ENCODE measurements at places on chromosomes 13 and 19.

GRCh38 chr13:92967923-92968322 is 258.7 kb upstream of the GPC6 start:
- DNase-seq = no peak

- DNase-seq = no peak
Observed at GRCh38 chr13:111407381-111408131, 87.1 kb downstream of the TEX29 start.

DNA sequence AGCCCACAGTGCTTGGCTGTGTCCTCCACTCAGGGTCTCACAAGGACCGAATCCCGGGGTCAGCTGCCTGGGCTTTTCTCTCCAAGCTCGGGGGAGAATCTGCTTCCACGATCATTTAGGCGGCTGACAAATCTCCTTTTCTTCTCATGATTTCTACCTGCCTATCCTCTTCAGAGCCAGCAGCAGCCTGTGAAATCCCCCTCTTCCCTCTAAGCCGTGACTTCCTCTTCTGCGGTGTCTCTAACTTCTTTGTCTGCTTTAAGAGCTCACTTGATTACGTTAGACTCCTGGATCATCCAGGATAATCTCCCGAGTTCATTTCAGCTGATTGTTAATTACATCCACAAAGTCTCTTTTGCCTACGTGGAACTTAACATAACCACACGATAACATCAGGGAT is 22.5 kb upstream of the ZNF845 start:
- no peak for DNase-seq

- DNase-seq = no peak
Observed at GRCh38 chr19:9848060-9848459, 12.9 kb downstream of the PIN1 start.

DNA sequence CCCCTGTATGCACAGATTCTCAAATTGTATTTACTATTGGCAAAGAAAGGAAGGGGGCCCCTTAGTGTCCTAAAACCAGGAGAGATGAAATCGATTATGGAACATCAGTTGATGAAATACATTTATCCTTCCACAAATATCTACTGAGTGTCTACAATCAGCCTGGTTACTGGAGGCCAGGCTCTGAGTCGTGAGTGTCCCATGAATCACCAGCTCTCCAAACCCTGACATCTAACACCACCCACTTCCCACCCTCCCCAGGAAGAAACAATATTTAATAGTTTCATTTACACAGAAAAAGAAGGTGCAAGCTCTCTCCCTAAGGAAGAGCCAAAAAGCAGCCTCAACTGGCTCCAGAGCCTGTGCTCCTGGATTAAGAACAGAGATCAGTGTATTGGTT is 25.2 kb downstream of the KCTD15 start:
- peak; percentile 2 for DNase-seq

GRCh38 chr19:18070181-18070580 is 16.6 kb downstream of the IL12RB1 start:
- no peak for DNase-seq

DNA sequence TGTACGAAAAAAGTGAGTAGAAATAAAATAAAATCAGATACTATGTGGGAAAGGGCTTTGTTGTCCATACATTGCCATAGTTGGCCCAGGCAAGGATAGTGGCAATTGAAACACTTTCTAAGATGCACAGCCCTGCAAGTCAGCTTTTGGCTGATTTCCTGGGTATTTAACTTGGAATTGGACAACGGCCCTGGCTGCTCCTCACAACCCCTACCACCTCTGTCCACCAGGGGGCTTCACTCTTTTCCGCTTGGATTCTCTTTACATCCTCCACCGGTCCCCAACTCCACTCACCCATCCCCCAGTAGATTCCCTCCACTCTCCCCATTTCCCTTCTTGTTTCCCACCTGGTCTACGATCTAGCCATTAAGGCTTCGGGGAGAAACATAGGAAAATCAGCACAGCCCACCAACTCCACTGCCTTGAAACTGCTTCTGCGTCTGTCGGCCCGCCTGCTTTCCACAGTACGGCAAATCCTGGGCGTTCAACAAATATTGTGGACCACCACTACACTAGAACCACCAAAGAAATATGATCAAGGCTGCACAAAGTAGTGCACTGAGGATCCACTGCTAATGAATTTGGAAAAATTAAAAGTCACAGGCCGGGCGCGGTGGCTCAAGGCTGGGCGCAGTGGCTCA is 48.6 kb upstream of the GTF3A start:
- peak; percentile 17 for DNase-seq

- DNase-seq = no peak
Observed at GRCh38 chr13:31722673-31723072, 16.7 kb upstream of the RXFP2 start.

DNA sequence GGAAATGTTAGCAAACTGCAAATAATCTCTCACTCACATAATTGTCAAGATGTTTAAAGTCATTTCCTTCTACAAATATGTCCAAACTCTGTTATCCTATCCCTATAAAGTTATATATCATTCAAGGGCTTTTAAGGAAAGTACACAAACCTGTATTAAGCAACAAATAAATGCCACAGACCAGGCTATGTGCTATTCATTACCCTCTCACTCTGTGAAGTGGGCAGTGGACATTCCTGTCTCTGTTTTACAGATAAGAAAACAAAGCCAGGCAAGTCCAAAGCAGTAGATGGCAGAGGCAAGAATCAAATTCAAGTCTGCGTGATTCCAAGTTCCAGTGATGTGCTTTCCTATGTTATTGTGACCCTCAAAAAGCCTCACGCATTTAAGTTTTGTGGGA is 140.6 kb downstream of the LHFPL6 start:
- no peak for DNase-seq

- no peak for DNase-seq
Observed at GRCh38 chr19:27740396-27740795, 1472.6 kb downstream of the UQCRFS1 start.

GRCh38 chr13:20383058-20383457 is 142.6 kb downstream of the CRYL1 start:
- DNase-seq = no peak

DNA sequence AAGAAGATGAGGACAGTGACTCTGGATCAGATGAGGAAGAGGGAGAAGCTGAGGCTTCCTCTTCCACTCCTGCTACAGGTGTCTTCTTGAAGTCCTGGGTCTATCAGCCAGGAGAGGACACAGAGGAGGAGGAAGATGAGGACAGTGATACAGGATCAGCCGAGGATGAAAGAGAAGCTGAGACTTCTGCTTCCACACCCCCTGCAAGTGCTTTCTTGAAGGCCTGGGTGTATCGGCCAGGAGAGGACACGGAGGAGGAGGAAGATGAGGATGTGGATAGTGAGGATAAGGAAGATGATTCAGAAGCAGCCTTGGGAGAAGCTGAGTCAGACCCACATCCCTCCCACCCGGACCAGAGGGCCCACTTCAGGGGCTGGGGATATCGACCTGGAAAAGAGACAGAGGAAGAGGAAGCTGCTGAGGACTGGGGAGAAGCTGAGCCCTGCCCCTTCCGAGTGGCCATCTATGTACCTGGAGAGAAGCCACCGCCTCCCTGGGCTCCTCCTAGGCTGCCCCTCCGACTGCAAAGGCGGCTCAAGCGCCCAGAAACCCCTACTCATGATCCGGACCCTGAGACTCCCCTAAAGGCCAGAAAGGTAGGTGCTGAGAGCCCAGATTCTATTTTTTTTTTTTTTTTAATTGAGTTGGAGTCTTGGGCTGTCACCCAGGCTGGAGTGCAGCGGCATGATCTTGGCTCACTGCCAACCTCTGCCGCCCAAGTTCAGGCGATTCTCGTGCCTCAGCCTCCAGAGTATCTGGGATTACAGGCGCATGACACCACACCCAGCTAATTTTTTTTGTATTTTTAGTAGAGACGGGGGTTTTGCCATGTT is 2.3 kb downstream of the PPP1R15A start:
- DNase-seq = peak; percentile 24

DNA sequence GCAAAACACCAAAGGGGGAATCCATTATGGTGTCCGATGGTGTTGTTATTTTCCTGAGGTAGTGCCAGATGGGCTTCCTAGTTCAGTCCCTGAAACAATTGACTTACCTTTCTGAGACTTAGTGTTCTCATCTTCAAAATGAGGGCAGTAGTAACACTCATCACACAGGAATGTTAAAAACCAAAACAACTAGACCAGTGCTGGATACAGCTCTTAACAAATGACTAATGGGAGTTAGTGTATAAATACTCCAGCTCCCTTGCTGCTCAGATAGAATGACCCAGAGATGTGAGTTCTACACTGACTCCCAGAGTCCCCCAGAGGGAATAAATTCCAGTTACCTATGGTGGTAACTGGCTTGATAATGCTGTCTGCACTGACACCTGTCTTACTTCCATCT is 49.9 kb downstream of the MBD3L2B start:
- peak; percentile 10 for DNase-seq

DNA sequence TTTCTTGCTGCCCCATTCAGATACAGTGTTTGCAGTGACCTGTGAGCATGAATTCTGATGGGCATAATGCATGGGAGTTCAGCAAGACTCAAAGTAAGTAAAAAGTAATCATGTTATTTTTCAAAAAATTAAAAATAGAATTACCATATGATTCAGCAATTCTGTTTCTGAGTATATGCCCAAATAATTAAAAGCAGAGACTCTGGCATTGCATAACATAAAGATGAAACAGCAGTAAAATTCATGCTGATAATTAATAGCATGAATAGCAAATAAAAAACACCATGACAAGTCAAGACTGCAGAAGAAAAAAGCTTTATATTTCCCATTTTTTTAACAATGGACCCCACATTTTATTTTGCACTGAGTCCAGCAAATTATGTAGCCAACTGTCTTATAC is 21.3 kb downstream of the RNF6 start:
- no peak for DNase-seq

DNA sequence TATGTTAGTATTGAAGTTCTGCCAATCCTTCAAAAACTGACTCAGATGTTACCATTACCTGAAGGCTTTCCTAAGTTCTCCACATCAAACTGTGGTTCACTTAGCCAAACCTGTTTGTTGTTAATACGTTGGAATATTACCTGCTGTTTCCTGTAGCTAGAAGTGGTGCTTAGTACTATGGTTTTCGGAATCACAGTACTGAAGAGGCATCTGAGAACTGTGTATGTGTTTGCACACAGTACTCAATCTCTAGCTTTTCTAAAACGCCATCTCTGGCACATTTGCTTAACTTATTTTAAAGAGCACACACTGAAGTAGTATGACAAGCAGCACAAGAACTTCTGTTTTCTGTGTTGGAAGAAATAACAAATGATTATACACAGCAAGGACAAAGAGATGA is 248.2 kb downstream of the SHISA2 start:
- no peak for DNase-seq

DNA sequence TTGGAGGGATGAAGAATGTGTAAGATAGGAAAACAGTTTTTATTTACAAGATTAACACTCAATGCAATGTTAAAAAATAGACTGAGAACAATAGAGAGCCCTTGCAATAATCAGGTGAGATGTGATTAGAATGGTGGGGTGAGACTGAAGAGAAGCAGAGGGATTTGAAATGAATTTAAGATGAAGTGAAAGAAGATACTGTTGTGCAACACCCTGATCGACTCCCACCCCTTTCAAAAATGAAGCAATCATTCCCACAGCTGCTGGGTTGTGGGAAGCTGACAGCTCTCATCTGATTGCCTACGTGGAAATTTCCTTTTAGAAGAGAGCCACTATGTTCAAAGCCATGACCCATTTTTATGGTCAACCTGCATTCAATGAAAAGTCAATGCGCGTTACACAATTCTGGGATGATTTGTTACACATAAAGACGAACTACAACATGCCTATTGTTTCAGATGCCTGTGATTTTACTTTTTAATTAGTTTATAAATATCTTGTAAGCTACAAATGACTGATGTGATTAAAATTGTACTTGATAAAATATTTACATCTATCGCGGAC is 1374.8 kb downstream of the PCDH9 start:
- DNase-seq = no peak

GRCh38 chr13:95929430-95929829 is 123.8 kb downstream of the UGGT2 start:
- DNase-seq = no peak

DNA sequence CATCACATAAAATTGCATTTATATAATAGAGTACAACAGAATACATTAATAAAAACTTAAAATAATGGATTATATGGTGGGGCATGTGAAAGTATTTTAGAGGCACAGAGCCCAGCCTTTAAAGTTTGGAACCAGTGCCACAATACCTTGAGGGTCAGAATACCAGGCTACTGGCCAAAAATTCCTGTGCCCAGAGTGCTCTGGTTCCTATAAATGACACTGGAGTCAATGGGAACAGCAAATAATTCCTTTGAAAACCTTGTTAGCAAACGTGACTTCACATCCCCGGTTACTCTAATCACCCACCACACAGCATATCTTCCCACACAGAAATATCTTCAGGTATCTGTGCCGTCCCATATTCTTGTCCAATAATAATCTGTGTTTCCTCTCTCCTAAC is 1242.6 kb downstream of the DIAPH3 start:
- no peak for DNase-seq

- peak; percentile 24 for DNase-seq
Observed at GRCh38 chr19:15331419-15332310, 674 bp downstream of the BRD4 start.

DNA sequence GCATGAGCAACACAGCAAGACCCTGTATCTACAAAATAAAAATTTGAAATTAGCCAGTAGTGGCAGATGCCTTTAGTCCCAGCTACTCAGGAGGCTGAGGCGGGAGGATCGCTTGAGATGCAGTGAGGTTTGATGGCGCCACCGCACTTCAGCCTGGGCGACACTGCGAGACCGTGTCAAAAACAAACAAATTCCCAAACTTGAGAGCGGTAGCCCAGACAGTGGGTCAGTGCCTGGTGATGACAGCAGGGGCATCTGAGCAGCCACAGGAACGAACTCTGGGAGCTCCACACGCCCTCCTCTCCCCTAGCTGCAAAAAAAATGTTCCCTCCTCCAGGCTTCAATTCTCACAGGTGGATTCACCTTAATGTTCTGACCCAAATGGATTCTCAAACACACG is 14.1 kb downstream of the ZNF490 start:
- no peak for DNase-seq

DNA sequence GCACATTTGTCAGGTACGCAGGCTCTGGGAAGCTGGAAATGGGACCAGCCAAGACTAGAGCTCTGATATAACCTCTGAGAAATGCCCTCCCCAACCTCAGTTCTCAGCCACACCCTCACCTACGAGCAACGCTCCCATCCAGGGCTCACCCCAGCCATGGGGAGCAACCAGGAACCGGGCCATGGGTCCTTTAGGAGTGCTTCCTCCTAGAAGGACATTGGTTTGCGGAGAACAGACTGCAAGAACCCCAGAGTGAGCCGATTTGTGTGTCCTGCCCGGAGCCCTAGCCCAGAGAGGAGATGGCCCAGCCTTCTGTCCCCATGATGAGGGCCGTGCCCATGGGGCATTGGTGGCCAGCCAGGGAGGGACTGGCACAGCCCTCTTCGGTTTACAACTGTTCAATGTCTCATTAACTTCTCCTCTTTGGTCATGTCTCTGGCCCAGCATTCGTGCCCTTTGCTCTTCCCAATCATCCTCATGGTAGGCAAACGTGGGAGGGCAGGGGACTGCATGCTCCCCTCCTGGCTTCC is 32.9 kb upstream of the IGSF23 start:
- no peak for DNase-seq

DNA sequence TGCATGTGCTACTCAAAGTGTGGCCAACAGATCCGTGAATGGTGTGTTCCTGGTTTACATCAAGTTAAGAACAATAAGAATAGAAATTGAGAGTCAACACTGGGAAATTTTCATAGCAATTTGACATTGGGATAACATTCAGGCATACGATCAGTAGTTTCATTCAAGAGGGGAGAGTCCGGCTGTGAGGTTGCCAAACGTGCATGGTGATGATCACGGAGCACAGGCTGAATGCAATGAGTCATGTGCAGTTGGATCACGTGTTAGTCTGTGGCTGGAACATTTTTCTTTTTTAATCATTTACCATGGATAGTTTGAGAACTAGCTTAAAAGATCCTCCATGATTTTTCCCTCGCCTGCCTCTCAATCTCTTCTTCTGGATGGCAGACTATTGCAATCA is 2.5 kb upstream of the DCT start:
- DNase-seq = no peak

Measured in SW 1271 (cell line).